Head of caudate nucleus (tissue), 42 donors: ENCODE measurements at places on chromosomes 12 and 14.

- no peak for DNase-seq
These were observed 73.5 kb downstream of the PPP2R5C start for GRCh38 chr14:101834800-101835547.

DNA sequence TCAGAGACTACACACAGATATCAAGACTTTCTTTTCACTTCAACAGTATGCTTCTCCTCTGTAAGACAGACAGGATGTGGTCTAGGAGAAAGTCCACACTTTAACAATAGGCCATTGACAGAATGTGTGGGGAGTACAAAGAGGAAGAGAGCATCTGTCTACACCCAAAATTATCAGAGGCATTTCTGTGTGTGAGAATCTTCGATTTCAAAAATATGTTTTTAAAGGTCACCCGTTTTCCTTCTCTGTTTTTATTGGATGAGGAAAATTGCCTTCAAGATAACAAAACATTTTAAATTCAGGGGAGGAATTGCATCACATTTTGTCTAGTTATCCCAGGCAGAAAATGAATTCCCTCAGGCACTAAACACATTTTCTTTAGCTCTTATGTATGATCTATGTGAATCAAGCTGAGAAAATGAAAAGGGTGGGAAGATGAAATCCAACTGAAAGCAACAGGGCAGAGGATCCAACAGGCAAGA is 16.4 kb downstream of the NAV3 start:
- DNase-seq: no peak

- DNase-seq: peak; percentile 41
These were observed 74.6 kb downstream of the GLRX5 start for GRCh38 chr14:95609398-95609990.

DNA sequence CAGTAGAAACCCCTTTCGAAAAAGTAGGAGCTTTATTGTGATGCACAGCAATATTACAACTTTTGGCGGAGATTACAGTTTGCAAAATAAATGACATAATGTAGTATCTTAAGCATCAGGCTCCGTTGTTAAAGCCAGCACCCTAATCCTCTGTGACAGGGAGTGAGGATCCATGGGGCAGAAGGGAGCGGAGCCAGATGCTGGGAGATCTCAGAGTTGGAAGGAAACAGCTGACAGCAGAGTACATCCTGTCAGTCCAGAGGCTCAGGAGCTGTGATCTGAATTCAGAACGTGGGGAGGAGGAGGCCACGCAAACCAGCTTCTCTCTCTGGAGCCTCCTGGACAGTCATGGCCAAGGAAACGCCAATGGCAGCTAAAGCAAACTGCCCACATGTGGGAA is 55.7 kb downstream of the TMTC1 start:
- DNase-seq: no peak

DNA sequence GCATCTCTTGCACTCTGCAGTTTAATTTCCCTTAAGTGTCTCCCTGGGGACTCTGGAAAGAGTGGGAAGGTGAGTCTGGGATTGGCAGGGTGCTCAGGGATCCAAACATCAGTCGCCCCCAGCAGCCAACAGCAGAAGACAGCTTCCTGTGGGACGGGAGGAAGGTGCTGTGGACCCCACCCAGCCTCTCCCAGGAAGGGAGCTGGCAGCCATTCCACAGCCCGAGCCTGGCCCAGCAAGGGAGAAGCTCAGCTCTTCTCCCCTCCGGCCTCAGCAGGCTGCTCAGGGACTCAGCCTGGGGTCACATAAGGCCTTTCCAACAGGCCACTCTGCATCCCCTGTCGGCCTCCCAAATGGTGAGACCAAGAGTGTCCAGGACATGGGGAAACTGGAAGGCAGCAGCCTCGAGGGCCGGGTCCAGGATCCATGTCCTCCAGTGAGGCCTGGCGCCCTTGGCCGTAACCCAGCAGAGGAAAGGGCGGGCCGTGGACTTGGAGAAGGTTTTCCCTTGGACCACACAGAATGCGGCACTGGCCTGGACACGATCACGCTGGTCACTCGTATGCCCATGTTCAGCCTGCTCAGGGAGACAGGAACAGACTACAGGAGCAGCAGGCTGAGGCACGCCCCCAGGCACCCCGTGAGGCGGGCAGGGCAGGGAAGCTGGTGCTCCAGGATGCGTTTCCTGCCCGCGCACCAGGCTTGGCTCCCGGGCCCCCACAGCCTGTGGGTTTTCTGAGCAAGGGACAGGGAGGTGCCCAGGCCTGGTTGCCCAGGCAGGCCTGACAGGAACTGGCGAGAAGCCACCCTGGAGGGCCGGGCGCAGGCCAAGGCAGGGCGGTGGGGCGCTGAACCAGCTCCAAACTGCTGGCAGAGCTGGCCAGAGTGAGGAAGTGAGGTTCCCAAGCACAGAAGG is 3.5 kb downstream of the XRCC3 start:
- DNase-seq: peak; percentile 36

DNA sequence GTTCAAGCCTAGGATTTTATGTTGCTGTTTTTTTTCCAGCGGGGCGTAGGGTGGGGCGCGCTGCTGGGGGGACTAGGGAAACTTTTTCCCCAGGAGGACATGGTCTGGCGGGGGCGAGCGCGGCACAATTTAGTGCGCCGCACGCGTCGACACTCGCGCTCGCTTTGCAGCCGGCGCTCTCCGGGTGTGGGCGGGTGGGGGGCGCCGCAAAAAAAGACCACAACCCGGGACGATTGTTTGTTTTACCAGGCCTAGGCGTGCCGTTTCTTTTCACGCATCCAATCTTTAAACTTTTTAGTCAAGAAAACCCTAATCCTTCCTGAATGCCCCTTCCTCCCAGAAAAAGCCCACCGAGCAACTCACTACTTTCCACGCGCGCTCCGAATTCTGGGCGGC is 865 bp upstream of the ZFP36L1 start:
- no peak for DNase-seq

DNA sequence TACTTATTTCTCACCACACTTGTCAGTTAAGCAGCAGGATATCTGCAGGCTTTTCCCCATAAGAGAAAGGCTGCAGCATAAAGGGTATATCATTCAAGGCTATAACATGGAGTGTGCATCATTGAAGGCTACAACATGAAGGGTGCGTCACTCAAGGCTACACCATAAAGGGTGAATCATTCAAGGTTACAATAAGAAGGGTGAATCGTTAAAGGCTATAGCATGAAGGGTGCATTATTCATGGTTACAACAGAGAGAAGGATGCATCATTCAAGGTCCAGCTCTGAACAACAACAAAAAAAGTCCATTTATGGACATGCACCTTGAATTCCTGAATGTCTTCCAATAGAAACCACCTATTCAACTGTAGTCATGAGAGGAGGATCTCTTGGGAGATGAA is 32.8 kb upstream of the LUM start:
- no peak for DNase-seq

- DNase-seq: peak; percentile 67
These were observed 395 bp upstream of the BRI3BP start for GRCh38 chr12:124992874-124993625.

DNA sequence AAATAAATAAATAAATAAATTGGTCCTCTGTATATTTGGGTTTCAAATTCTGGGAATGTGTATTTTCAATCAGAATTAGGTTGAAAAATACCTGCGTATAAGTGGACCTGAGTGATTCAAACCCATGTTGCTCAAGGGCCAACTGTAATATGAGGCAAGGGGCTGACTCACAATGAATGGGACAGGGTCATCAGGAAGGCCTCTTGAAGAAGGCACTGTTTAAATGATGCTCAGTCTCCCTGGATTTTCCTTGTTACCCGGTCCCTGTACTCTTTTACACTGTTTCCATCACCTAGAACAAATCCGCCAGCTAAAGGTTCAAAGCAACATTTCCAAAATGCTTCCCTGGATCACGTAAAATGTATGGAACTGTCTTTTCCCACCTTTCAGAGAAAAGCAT is 3.8 kb downstream of the PSMB5 start:
- no peak for DNase-seq

DNA sequence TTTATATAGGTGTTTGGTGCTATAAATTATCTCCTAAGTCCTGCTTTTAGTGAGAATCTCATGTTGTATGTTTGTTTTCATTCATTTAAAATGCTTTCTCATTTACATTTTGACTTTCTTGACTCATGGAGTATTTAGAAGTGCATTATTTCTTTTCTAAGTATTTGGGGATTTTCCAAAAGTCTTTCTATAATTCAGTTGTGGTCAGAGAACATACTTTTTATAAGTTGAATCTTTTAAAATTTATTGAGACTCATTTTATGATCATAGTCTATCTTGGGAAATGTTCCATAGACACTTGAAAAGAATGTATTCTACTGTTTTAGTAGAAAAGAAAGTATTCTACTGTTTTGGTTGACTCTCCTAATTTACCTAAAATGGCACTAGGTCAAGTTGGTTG is 168.2 kb downstream of the AKAP6 start:
- DNase-seq: no peak

- DNase-seq: no peak
These were observed 16.8 kb downstream of the TMEM106C start for GRCh38 chr12:47980197-47980596.

DNA sequence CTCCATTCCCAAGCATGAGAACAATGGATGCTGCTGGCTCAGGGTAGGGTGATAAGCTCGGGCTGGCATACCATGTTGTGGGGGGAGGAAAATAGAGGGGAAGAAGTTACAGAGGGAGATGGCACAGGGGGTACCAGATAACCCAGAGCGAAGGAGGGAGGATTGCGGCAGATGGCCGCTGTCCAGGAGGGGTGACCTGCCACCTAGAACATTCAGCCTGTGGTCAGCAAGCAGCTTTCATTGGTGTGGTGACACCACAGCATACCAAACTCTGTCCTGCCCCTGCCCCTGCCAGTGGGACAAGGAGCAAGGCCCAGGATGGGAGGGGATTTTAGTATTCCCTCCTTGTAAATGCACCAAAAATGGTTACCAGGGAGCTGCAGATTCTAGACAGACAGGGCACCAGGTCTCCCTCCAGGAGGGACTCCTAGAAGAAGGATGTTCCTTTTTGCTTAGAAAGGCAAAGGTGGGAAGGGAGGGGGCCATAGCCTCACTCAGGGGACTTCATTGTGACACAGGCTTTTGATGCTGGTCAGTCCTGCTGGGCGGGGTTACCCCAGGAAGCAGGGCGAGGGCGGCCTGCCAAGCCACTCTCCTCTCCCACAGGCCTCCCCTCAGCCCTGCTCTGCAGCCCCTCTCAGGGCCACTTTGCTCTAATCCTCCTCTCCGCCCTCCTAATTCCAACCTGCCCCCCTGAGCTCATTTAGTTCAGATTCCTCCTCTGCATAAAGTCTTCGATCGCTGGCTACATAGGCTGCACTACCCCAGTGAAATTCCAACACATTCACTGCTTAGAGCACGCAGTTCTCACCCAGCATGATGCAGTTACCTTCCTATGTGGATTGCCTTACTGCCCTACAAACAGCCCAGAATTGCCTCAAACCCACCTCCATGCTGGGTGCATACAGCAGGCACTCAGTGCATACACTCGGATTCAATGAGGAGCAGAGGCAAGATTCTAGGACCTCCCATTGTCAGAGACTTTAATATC is 36.0 kb upstream of the PLEKHG6 start:
- DNase-seq: no peak

GRCh38 chr12:78145398-78145797 is 314.7 kb downstream of the NAV3 start:
- DNase-seq: no peak

- DNase-seq: no peak
These were observed 243.1 kb downstream of the AKAP6 start for GRCh38 chr14:32571995-32572866.

GRCh38 chr12:10720974-10721650 is 2.0 kb downstream of the YBX3 start:
- DNase-seq: no peak

DNA sequence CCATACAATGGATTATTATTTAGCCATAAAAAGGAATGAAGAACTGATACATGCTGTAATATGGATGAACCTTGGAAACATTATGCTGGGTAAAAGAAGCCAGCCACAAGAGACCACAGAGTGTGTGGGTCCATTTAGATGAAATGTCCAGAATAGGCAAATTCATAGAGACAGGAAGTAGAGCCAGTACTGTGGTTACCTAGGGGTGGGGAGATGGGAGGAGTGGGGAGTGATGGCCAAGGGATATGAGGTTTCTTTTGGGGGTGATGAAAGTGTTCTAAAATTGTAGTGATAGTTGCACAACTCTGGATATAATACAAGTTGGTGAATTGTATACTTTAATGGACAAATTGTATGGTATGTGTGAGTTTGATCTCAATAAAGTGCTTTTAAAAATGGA is 18.6 kb downstream of the JDP2 start:
- no peak for DNase-seq

DNA sequence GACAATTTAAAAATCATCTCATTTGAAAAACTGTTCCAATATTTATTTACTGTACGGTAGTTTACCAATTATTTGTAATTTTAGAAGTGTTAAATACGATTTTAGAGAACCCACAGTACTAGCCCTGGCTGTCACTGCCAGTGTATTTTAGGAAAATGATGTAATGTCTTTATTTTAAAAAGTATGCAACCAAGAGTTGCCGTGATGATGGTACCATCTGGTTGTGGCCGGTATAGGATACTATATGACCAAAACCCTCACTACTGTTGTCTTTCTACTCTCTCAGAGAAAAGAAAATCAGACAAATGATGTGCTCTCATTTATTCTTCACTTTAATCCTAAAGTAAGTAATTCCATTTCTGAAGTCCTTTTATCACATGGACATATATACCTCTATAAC is 395.0 kb downstream of the FOXG1 start:
- no peak for DNase-seq

DNA sequence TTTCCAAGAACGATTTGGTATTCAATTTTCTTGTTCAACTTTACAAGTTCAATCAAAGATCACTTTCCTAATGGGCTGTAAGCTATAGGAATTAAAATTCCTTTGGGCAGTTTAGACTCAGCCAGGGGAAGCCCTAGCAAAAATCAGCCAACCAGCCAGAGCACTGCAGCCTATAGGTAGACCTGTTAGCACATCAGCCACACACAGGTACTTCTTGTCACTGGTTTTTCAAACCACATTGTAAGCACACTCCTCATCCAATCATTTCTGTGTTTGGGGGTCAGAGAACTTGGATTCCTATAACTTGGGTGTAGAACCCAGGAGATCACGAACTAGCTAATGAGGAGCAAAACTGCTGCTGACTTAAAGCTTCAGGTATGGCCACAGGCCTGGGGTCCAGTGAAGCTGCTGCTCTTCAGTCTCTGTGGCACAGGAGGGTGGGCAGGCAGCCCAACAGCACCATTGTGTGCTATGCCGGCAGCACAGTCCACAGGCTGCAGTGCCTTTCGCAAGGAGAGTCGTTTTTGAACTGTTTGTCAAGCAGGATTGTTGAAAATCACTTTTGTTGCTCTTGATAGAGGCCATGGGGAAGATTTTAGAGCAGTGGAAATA is 87.3 kb upstream of the RFX4 start:
- DNase-seq: no peak

DNA sequence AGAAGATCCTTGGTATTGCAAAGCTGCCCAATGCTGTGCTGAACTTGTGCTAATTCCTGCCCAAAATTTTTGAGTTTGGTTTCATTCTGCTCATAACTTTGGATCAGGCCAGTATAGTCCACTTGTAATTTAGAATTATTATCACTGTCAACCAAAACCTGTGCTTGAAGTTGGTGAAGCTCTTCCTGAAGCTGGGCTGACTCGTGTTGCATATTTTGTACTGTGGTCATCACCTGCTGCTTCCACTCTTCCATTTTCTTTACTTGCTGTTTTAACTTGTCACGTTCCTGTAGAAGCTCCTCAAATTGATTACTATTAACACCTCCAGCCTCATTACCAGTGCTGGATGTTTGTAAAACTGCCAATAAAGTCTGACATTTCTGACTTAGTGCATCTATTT is 35.8 kb downstream of the TRIP11 start:
- no peak for DNase-seq
